Kidney epithelial cell (primary cell): ENCODE measurements at places on chromosomes 5 and 9.

DNA sequence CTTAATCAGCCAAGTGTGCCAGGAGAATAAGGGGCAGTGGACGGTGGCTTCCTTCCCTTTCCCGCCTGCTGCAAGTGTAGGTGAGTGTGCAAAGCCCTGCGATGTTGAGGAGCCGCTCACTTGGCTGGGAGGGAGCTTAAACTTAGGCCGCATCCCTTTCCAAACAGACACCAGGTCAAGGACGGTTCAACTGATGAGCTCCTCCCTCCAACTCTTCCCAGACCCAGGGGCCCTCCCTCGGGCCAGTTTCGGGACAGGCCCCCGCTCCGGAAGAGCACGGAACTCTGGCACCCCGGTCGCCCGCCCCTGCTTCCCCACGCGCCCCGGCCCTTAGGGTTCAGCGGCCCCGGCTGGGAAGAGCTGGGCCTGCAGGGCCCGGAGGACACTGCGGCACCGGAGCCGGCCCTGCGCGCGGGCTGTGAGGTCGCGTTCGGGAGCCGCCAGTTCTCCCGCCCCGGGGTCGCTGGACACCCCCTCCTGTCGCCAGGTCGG, 481 bp downstream of the MRPL36 start:
- DNase-seq = no peak

GRCh38 chr9:135960411-135961276, 529 bp downstream of the UBAC1 start:
- no peak for DNase-seq

DNA sequence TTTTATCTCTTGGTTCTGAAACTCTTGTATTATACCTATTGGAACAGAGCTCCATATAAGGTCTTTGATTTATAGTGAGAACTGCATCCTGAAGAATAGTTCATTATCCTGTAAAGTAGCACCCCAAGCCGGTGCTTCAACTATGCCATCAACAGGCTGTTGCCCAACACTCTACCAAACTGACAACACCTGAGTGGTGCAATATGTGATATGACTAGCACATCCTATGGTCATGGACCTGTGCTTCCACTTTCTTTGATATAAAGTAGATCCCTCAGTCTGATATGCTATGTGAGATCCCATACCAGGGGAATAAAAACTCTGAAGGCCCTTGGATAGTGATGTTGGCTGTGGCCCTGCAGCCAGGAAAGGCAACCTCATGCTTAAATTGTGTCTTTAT, 15.8 kb downstream of the CSF2 start:
- DNase-seq = no peak

- no peak for DNase-seq
Observed at GRCh38 chr9:120869726-120870125, 7.3 kb downstream of the PHF19 start.

- DNase-seq = no peak
Observed at GRCh38 chr9:18778846-18779245, 254.2 kb downstream of the SAXO1 start.
